ENCODE measurements at places on chromosomes 1 and 21.
A peak's percentile ranks its signal among the peaks of the same experiment; 100 is the strongest.

DNA sequence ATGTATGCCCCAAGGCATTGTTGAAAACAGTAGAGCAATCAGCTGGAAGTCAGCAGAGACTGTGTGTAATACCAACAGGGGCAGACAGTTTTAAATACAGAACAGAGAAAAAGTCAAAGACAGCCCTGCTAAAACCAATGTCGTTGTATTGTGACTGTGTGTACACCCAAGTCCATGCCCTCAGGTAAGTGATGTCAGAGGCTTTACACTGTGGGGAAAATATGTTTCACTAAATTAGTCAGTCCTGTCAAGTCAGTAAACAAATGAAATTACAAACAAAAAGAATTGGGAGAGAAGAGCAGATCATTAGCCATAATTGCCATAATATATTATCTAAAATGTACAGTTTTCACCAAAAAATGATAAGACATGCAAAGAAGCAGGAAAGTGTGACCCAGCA is 2.4 kb upstream of the CYP2J2 start:
- no peak for DNase-seq

GRCh38 chr1:193762236-193762635 is 575.8 kb upstream of the B3GALT2 start:
- no peak for DNase-seq

- DNase-seq: peak; percentile 23
Observed at GRCh38 chr1:113758631-113759332, 504 bp downstream of the PHTF1 start.

- DNase-seq: no peak
Observed at GRCh38 chr1:23559985-23560741, 862 bp upstream of the ID3 start.

GRCh38 chr1:35745124-35745730 is 24.6 kb downstream of the CLSPN start:
- no peak for DNase-seq

DNA sequence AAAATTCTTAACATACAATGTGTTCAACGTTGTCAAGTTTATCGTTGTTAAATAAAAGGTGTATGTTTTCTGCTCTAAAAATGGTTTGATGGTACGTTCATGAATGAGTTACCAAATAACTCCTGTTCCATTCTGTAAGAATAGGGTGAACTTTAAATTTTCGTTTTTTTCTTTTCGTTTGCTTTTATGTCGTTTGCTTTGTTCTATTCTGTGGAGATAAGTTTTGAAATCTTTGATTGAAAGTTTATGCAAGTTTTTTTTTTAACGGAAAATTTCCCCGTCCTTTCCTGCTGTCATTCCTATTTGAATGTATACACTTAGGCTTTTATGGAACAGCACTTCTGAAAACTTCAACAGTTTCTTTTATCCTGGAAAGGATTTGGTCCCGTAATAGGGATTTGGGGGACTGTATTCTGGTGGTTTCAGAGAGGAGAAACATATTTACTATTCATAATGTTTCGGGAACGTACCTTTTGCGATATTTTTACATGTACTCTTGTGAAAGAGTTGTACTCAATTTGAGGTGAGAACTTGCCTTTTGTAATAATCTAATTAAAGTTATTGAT is 1.7 kb downstream of the DR1 start:
- no peak for DNase-seq

DNA sequence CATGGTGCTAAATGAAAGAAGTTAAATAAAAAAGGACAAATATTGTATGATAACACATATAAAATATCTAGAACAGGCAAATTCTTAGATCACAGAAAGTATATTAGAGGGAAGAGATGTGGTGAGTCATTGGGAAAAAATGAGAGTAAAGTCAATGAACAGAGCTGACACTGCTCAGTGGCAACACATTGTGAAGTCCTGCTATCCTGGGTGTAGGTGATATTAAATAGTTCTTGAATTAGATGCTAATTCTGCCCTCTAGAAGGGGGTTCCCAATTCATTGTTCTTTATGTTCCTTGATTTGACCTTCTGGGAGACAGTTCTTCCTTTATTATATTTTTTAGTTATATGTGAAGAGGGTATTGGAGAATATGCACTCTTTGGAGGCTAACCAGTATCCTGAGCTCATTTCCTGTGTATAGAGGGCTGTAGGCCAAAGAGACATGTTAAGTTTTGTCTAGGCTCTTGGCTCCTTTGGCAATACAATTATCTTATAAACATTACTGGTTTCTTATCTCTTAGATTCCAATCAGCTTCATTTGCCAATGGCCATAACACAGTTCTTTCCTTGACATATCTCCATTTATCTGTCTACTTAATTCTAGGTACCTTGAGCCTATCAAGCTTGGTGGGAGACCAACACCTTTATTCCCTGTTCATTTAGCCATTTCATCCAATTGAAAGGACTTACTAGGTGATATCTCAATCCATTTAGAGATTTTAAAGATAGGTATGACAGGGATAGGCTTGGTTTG is 6.6 kb upstream of the SLC35A3 start:
- DNase-seq: no peak

DNA sequence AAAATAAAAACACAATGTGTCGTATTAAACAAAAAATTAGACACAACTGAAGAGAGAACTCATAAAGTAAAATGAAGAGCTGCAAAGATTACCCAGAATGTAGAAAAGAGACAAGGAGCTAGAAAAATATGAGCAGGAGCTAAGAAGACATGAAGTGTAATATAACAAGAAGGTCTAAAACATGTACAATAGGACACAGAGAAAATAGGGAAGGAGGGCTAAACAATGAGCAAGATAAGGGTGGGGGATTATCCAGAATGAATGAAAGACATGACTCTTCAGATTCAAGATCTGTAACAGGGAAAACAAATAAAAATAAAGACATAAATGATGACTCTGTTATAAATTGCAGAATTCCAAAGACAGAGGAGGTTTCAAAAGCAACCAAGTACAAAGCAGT is 38.3 kb downstream of the PRDM15 start:
- DNase-seq: no peak

- DNase-seq: no peak
Observed at GRCh38 chr1:209648346-209648745, 3.9 kb downstream of the LAMB3 start.

DNA sequence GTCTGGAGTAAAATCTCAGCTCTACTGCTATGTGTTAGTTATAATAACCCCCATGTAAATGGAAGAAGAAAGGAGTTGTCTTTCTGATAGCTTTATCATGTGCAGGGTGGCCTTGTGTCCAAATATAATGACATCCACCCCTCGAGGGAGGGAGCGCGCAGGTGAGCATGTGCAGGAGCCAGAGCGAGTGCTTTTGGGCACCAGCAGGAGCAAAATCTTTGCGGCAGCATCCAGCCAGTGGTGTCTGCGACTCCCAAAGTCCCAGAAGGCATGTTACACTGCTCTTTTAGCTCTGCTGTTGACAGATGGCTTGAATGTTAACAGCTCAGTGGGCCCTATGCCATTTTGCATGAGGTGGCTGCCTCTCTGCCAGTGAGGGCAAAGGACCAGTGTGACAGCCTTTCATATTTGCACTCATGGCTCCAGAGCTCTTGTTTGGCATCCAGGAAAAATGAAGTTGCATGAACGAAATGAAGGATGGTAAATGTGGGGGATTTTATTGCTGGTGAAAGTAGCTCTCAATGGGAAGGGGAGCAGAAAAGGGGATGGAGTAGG is 146.7 kb downstream of the HMCN1 start:
- no peak for DNase-seq

Data from tibial nerve (tissue), 4 donors.